A375 (cell line): ENCODE measurements at places on chromosomes 16 and 17. TPM values are rescaled to one million over a fixed set of nuclear protein-coding genes. Genes with fewer than 3 reads are reported as not detected.

The TM4SF5 gene
- total RNA-seq: not detected in 2 replicates

The TMEM114 gene
- total RNA-seq: not detected in 2 replicates

The C17orf50 gene
- total RNA-seq: not detected in 2 replicates

The TNFRSF13B gene
- total RNA-seq: not detected in 2 replicates

The GSG1L gene
- total RNA-seq: 0.13 TPM in 1 of 2 replicates, not detected in the other
